ENCODE measurements at places on chromosomes 3 and 15. TPM values are rescaled to one million over a fixed set of nuclear protein-coding genes. Genes with fewer than 3 reads are reported as not detected.

The LMAN1L gene
- total RNA-seq: not detected

The PPP1R14D gene
- not detected for total RNA-seq

The TRIM42 gene
- not detected for total RNA-seq

- no peaks in the 10 kb centered on the region for H3K36me3 ChIP-seq
- H3K4me1 ChIP-seq: peaks cover 11% of the 10 kb centered on the region
- no peak overlapping the region for H3K4me3 ChIP-seq
- H3K27me3 ChIP-seq: peaks cover 37% of the 10 kb centered on the region
- H3K27ac ChIP-seq: no peak overlapping the region
- no peak for DNase-seq
These were observed 18.3 kb upstream of the NUDT16 start for GRCh38 chr3:131363275-131363674.

- no peaks in the 10 kb centered on the region for H3K4me1 ChIP-seq
- H3K27me3 ChIP-seq: peaks cover 7% of the 10 kb centered on the region
- H3K36me3 ChIP-seq: no peaks in the 10 kb centered on the region
- H3K27ac ChIP-seq: no peak overlapping the region
- no peak overlapping the region for H3K4me3 ChIP-seq
These were observed 516.2 kb downstream of the SHQ1 start for GRCh38 chr3:72332036-72332435.

DNA sequence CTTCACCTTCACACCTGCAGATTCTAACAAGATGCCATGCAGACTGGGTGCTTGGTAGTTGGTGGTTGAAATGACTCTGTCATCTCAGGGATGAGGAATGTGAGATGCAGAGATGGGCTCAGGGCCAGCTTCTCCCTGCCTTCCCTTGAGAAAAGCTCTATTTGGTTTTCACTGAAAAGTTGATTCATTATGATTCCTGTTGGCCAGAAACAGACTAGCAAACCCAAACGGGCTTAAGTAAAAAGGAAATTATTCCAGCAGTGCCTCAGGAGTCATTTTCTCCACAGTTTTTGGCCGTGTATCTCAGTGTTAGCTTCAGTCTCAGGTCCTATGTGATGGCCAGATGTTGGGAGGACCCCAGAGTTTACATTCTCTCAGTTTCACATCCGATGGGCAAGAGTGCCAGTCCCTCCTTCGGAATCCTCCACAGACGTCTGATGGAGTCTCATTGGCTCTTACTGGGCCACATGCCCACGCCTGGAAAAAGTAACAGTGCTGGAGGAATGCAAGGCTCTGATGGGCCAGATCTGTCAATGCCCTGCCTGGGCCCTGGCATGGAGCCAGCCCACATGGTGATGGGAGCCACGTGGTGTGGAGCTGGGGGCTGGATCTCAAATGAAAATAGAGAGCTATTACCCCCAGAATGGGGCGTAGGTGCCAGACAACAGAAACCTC lies 22.3 kb upstream of the SACM1L start:
- DNase-seq: no peak
- peaks cover 46% of the 10 kb centered on the region for H3K4me1 ChIP-seq
- no peaks in the 10 kb centered on the region for H3K27me3 ChIP-seq
- H3K27ac ChIP-seq: no peak overlapping the region
- H3K36me3 ChIP-seq: peaks cover 34% of the 10 kb centered on the region
